ENCODE measurements at places on chromosomes 11 and 22.

DNA sequence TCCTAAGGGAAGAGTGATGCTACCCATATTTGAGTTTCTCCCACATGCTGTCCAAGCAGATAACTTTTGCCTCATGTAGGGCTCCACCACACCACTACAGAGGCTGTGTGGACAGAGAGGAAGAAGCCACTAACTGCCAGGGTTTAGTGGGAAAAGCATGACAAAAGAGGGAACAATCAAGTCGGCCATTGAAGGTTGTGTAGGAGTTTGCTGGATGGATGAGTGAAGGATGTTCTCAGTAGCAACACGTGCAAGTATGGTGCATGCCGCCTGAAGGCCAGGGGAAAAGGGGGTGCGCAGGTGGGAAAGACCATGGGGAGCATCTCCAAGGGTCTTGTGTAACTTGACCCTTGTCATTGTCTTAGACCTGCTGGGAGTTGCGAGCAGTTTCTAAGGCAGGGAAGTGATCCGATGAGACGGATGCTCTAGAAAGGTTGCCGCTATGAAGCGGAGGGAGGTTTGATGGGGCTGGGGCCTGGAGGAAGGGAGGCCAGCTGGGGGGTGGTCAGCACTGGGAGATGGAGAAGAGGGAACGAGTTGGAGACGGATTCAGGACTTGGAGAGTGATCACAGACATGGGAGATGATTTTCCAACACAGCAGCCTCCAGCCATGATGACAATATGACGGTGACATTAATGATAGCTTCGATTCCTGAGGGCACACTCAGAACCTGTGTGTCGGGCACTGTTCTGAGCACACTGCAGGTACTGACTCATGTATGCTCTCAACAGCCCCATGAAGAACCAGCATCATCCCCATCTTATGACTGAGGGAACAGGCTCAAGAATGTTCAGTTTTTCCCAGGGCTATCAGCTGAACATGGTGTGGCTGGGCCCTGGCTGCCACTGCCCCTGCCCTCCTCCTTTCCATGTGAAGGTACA lies 53.7 kb downstream of the CD6 start:
- no peak for DNase-seq

GRCh38 chr11:57071829-57072228 lies 83.1 kb downstream of the OR5AK2 start:
- no peak for DNase-seq

DNA sequence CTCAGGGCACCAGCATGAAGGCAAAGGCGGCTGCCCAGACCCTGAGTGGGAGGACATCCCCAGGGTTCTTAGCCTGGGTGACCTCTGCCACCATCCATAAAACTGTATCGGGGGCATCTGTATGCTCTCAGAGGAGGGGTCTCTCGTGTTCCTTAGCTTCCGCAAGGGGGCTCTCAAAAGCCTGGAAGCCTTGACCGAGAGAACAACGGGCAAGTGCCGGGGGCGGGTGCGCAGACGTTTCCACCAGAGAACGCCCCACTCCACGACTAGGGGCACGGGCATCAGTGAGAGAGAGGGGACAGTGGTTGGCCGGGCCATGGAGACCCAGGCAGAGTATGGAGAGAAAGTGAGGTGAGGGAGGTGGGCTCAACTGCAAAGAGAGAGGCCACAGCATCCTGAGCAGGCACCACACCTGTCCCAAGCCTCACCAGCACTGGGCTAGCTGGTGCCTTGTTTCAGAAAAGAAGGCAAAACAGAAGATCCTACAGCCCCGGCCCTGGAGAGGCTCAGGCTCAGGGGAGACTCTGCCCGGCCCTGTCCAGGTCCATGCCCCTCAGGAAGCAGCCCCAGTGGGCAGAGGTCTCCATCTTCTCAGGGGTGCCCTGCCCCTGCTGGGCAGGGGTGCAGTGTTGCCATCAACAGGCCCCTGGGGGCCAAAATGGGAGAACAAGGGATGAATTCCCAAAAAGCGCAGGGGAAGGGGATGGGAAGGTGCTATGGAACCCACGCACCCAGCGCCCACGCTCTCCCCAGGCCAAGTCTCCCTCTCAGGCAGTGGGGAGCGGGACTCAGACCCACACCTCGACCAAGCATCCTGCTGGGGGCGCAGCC lies 5.9 kb downstream of the TSPAN32 start:
- no peak for DNase-seq

DNA sequence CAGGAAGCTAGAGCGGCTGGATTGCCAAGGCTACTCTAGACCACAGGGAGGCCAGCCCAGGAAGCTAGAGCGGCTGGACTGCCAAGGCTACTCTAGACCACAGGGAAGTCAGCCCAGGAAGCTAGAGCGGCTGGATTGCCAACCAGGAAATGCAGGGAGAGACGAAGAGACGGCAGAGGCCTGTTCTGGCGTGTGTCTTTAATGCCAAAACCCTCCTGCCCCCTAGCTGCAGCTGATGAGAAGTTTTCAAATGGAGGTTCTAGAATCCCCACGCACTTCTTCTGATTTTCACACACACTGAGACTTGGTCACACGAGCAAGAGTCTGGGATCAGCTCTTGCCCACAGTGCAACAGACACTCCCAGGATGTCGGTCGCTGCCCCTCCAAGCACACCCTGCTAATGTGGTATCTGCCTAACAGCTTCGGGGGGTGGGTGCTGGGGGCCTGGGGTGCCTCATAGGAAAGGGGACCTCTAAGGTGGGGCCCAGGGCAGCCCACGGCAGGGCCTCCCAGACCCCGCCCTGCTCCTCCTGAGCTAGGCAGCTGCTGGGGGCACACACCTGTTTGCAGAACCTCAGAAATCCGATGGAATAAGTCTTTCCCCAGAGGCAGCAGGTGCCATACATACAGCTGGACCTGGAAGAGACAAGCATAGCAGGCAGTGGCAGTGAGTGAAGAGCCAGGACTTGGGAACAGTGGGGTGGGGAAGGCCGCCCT lies 28.5 kb downstream of the MAFF start:
- peak; percentile 78 for DNase-seq

DNA sequence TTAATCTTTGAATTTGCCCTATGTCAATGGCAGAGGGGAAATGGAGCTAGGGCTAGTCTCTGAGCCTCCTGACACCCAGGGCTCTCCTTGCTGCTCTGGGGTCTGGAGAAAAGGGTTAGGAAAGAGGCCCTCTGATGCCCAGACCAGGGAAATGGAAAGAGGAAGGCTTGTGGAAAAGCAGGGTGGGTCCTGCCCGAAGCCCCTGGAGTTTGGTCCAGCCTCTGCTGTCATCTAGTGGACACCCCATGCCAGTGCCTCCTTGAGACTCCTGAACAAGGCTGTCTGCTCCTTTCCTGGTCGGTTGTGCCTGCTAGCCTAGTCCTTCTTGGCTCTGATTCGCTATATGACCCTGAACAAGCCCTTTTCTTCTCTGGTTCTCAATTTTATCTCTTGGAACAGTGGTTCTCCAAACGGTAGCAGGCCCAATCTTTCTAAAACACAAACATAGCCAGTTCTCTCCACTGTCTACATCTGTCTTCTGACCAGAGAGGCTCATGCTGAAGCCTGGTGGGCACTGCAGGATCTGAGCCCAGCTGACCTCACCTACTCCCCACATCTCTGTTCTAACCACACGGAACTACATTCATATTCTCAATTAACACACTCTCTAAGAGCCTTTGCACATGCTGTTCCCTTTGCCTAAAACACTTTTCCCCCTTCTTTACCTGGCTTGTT lies 8.8 kb upstream of the PLA2G3 start:
- DNase-seq: peak; percentile 89

GRCh38 chr11:39570526-39570925 lies 1888.9 kb downstream of the LRRC4C start:
- no peak for DNase-seq

DNA sequence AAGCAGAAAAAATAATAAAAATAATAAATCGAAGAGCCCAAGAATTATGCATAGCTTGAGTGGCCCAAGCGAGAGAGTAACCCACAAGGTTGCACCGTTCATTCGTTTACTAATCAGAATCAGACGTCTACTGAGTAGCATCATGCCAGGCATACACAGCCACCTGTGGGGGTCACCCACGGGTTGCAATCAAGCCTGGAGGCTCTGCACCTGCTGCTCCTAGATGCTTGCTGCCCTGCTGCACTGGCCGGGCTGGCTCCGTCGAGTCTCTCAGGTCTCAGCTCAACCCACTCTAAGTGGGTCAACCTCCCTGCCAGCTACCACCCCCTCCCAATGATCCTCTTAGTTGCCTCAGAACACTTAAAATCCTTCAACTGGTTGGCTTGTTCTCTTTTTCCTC lies 2.0 kb upstream of the TESMIN start:
- no peak for DNase-seq

DNA sequence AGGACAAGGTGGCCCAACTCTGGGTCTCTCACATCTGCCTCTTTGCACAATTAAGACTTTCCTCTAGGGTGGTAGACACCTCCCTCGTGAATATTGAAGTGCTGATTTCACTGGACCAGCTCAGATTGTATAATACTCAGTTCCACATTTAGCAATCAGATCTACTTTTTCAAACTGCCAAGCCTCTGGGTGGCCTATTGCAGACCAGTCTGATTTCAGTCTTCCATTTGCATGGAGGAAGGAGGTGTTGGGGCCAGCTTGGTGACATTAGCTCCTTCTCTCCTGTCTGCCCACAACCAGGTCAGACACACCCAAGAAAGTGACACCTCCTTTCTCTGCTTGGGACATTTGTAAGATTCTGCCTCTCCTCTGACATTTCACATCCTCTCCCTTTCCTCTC lies 78.2 kb downstream of the PPFIBP2 start:
- DNase-seq: no peak

DNA sequence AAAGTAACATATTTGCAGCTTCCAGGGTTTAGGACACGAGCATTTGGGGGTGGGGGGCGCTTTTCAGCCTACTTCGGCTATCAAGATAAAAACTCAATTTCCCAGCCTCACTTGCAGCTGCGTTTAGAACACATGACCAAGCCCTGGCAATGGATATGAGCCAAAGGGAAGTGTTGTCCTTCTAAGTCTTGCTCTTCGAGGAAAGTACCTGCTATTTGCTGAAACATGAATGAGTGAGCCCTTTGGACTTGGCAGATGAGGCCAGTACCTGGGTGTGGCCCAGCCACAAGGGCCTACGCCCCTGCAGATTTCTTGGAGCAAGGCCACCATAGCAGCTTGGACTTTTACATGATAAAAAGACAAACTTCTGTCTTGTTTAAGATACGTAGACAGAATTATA lies 60.2 kb upstream of the SORL1 start:
- DNase-seq: no peak

GRCh38 chr11:118998388-118998717 lies 415 bp downstream of the CENATAC start:
- peak; percentile 28 for DNase-seq

- DNase-seq: no peak
Measured at GRCh38 chr22:20035375-20036083, 14.6 kb downstream of the TANGO2 start.

DNA sequence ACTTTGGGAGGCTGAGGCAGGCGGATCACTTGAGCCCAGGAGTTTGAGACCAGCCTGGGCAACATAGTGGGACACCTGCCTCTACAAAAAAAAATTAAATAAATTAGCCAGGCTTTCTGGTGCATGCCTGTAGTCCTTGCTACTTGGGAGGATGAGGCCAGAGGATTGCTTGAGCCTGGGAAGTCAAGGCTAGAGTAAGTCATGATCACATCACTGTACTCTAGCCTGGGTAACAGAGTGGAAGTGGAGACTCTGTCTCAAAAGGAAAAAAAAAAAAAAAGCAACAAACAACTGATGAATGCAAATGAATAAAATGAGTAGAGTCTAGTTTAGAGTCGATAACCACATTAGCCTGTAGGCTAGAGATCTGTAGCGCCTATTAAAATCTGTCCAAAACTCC lies 3.9 kb upstream of the BCL2L13 start:
- no peak for DNase-seq

DNA sequence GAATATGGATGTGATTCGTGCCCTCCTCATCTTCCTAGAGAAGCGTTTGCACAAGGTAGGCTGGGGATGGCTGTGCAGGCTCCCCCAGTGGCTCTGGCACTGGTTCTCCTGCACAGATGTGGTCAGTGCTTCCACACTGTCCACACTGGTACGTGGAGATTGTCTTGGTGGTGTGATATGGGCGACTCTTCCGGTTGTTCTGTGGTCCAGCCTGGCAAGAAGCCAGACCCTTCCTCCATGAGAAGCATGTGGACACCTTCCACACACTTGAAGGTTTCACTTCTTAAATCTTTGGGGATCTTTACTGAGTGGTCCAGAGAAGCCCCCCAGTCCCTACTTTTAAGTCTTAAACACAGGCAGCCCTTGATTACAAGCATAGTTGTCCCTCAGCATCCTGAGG lies 3.8 kb downstream of the RIC8A start:
- no peak for DNase-seq

- DNase-seq: no peak
Measured at GRCh38 chr22:49764127-49764581, 63.5 kb downstream of the BRD1 start.

GRCh38 chr22:42820045-42820763 lies 36.9 kb downstream of the ARFGAP3 start:
- peak; percentile 37 for DNase-seq

- no peak for DNase-seq
Measured at GRCh38 chr11:32045456-32045855, 45.4 kb upstream of the RCN1 start.

DNA sequence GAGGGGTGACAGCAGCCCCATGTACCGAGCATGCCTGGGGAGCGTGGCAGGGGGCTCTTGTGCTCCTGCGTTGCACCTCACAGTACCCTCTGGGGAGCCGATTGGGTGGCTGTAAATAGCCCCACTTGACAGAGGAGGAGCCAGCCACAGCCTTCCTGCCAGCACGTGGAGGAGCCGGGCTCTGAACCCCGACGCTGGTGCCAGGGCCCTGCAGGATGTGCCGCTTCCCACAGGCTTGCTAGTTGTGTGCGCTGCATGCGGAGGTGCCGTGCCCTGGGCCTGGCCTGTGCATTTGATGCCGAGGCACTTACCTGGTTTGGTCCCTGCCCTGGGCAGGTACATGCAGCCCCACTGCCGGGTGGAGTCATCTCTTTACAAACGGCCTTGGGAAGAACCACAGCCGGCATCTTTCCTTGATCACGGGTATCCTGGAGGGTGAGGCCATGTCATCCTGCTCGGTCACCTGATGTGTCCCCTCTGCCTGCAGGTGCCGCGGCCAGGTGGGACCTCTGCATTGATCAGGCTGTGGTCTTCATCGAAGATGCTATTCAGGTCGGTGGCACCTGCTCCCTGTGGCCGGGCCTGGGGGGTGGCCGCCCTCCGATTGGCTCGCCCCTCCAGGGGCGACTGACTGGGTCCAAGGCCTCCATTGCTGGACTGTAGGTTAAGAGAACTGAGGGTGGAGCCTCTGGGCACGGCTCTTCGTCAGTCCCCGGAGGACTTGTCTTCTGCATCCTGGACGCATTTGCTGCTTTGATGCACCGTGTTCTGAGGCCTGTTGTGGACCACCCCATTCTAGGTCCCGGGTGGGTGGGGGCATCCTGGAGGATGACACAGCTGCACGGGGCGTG lies 5.0 kb downstream of the TPCN2 start:
- DNase-seq: no peak

GRCh38 chr11:14336507-14337503 lies 22.2 kb downstream of the RRAS2 start:
- DNase-seq: peak; percentile 63

GRCh38 chr11:19723572-19724342 lies 11.1 kb downstream of the NAV2 start:
- no peak for DNase-seq

- DNase-seq: peak; percentile 16
Measured at GRCh38 chr22:44489817-44490216, 8.2 kb downstream of the RTL6 start.

Data from mesendoderm (in vitro differentiated cells).